DMS79 treated with DMSO at 0.1 percent for 48 hours (cell line): ENCODE measurements at places on chromosomes 2 and 18.

DNA sequence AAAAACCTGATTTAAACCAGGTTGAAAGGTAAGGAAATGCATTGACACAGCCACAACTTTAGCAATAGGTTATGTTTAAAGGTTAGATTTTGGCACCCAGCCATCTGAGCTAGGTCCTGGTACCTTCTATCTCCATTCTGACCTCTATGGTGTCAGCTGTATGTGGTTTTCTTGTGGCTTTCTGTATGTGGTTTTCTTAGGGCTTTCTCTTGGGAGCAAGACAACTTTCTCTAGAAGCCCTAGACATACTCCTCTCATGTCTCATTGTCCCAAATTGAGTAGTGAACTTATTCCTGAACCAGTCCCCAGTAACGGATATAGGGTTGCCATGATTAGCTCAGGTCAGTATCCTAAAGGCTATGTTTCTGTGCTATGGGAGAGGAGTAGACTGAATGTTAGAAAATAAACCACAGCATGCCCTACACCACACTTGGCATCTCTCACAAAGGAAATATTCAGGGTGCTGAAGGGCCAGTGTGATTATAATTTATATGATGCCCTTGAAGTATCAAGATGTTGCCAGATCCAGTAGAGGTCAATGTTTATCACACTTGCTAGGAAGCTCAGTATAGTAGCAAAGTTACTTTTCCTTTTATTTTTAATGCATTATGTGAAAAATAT is 176.1 kb downstream of the CAPN13 start:
- DNase-seq: no peak

DNA sequence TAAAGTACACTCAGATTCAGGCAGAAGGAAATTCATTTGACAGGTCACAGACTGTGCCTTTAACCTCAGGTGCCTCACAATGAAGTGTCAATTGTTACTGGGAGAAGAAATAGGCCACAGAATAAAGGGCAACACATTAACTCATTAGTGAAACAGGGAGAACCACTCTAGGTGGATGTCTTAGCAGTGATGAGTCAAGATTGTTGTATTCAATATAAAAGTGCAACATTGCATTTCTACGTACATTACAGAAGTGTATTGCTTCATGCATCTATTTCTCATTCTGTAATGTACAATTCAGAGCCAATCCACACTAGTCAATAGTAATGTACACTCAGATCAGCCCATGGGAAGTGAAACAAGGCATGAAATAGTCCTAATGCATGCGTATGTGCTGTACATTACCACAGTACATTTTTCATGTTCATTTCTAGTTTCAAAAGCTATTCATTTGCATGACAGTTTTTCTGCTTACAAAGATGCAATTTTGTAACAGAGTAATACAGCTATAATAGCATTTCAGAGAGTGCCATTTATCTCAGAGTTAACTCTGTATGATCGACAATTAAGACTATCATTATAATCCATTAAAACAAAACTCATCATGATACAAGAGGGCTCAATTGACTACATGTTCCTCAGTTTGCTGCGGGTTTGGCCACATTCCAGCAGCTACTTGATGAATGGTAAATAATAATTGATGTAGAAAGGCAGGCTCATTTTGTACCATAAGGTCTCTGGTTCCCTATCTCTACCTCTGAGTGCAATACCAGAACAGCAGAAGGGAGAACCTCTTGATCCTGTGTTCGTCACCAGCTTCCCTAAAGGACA is 12.2 kb upstream of the ARL5A start:
- DNase-seq: peak; percentile 77

GRCh38 chr2:8170552-8171327 is 511.1 kb upstream of the ID2 start:
- DNase-seq: no peak

DNA sequence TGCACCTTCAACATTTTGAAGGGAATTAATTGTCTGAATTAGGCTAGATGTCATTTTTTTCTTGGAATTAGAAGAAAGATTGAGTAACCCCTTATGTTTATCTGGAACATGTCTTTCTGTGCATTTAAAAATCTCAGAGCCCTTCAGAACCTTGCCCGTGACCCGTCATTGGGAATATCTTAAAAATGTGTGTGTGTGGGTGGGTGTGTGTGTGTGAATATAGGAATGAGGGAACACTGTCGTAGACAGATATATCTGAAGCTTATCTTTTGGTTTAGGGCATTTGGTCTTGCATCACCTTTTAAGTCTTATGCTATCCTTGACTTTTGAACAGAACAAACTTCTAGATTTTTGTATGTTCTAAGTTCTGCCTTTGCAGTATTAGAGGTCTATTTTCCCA is 13.5 kb upstream of the IL1RL1 start:
- no peak for DNase-seq

- DNase-seq: no peak
Measured at GRCh38 chr2:140552634-140553033, 1578.2 kb downstream of the LRP1B start.

DNA sequence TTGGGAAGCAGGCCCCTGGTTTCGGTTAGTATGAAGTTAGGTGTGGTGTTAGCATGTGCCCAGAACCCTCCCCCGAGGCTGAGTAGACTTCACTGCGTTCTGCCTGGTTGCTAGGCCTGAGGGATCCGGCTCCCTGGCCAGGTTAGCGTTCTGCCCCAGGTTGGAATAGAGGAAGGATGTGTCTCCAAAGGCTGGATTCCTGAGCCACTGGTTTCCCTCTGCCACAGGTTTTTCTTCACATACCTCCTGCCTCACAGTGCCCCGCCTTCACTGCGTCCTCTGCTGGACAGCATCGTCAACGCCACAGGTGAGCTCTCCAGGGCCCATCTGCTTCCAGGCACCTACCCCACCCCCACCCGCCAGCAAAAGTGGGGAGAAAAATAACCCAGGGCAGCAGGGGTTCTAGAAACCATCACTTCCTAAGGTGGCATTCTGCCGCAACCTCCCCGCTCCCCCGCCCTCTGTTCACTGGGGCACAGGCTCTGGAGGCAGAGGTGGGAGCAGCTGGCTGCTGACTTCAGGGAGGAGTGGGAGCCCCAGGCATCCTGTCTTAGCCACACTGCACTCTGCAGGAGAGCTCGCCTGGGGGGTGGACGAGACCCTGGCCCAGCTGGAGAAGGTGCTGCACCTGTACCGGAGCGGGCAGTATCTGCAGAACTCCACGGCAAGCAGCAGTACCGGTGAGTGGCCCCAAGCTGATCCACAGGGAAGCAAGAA is 7.1 kb downstream of the PKDCC start:
- no peak for DNase-seq

- DNase-seq: no peak
Measured at GRCh38 chr2:140567734-140568133, 1563.1 kb downstream of the LRP1B start.

DNA sequence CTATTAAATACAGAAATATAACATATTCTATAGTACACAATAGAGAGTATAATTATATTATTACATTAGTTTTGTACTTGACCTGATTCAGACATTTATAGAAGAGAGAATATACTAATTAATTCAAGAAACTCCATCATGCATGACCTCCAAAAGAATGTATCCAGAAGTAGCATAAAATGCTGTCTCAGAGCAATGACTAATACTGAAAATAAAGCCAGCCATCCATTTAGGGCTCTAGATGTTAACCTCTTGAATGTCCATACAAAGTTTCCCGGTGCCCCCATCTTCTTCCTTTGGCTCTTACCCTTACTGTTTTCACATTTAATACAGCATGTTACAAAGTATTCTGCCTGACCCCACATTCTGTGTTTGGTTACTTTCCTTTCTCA is 102.0 kb downstream of the ARHGAP15 start:
- DNase-seq: no peak

DNA sequence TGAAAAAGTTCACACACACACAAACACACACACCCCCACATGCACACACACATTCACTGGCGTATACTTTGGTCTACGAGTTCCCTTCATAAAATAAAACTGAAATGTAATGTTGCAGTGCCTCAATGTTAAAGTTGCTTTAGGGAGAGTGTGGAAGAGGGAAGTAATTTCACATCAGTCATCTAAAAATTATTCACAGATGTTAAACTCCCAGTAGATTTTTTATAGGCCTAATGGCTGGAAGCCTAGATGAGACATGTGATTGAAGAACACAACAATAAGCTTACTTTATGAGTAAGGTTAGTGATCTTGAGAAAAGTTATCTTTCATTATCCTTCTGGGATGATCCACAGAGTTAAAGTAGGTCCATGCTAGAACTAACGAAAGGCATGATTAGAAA is 506.7 kb upstream of the CNTNAP5 start:
- DNase-seq: no peak

GRCh38 chr2:192697880-192698279 is 503.1 kb upstream of the TMEFF2 start:
- DNase-seq: no peak

DNA sequence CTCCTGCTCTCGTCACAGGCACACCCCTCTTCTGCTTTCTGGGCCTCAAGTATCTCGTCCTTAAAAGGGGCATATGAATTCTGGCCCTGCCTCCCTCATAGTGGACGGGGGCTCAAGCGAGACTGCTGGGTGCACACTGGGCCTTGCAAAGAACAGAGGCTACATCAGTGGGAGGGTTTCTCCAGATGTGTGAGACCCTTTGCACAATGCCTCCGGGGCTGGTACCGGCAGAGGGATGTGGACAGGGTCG is 25.0 kb downstream of the CRACDL start:
- no peak for DNase-seq

GRCh38 chr2:58645017-58645416 is 403.9 kb upstream of the FANCL start:
- DNase-seq: no peak
